ENCODE measurements at places on chromosomes 7 and 10.

- H3K4me1 ChIP-seq, result no peaks in the 10 kb centered on the region
- no peak overlapping the region for H3K27ac ChIP-seq
- H3K27me3 ChIP-seq, result no peaks in the 10 kb centered on the region
- no peaks in the 10 kb centered on the region for H3K36me3 ChIP-seq
These were observed 59.2 kb downstream of the HSPA12A start for GRCh38 chr10:116683166-116683565.

GRCh38 chr7:105219771-105220160, 169.0 kb downstream of the SRPK2 start:
- no peak overlapping the region for H3K4me3 ChIP-seq
- peaks cover 9% of the 10 kb centered on the region for H3K4me1 ChIP-seq
- no peak for DNase-seq
- no peak overlapping the region for H3K27ac ChIP-seq
- H3K36me3 ChIP-seq, result no peaks in the 10 kb centered on the region
- no peaks in the 10 kb centered on the region for H3K27me3 ChIP-seq

- no peak overlapping the region for H3K4me3 ChIP-seq
- no peak for DNase-seq
- peaks cover 56% of the 10 kb centered on the region for H3K4me1 ChIP-seq
These were observed 71.1 kb downstream of the STK17A start for GRCh38 chr7:43653891-43654504.

DNA sequence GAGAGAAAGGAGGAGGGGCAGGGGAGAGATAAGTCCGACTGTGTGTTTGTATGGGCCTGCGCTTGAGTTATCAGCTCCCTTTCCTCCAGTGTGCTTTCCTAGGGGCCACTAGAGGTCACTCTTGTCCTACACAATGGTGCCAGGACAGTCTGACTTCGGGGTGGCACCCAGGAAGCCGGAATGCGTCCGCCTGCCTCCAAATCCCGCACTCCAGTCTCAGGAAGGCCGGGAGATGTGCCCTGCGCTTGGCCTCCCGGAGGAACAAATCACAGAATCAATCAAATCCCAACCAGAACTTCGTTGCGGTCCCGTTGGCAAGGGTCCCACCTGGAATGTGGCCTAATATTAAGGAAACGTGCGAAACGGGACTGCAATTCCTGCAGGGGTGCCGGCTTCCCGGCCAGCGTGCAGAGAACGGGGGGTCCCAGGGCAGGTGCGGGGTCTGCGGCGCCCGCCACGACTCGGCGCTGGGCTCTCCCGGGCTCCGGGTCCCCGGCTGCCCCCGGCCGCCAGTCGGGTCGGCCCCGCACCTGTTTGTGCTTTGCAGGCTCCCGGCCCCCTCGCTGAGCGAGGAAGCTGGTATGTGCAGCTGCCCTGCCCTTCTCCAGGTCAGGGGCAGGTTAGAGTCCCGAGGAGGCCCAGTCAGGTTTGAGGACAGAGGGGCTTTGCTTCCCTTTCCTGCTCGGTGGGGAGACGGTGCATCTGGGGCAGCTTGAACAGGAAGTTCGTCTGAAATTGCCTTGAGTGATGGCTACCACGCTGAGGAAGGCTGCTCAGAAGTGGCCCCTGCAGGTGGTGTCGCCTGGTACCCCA, 21.0 kb upstream of the HPS1 start:
- H3K4me1 ChIP-seq, result peaks cover 11% of the 10 kb centered on the region
- H3K27ac ChIP-seq, result peak overlapping the region; percentile 34
- peak overlapping the region; percentile 85 for H3K4me3 ChIP-seq
- DNase-seq, result peak; percentile 48

DNA sequence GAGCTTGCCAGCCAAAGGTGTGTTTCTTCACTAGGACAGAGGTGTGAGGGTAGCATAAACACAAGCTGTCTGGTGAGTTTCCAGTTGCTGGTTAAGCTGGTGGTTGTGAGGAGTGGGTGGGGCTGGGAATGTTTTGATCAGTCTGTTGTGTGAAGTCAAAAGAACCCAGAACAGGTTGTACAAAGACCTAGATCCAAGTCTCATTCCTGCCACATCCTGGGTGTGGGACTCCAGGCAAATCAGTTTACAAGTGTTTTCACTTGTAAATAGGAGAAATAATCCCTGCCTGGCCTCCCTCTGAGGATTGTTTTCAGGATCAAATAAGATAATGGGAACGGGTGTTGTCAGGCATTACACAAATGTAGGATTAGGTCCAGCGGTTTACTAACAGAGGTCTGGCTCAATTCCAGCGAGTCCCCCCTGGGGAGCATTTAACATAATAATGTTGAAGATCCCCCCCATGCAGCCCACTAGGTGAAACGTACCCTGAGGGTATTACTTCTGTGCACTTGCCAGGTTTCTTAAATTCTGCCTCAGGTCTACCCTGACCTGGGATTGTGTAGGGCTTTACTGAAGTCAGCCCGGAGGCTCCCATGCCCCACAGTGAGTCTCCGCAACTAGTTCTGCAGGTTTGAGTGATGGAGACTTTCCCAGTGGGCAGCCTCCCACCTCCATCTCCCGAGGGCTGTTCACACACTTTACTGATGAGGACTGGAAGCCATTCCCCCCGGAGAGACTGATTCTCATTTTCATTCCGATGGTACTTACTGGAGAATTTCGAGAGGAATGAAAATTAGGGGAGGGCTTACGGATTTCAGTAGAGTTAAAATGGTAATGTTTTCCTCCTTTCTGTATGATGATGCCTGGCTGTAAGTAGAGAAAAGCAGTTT, 2.7 kb upstream of the FRAT2 start:
- DNase-seq, result no peak
- no peak overlapping the region for H3K4me3 ChIP-seq

- H3K4me1 ChIP-seq, result peaks cover 11% of the 10 kb centered on the region
- H3K27me3 ChIP-seq, result peaks cover 10% of the 10 kb centered on the region
- no peak for DNase-seq
- no peaks in the 10 kb centered on the region for H3K36me3 ChIP-seq
- H3K4me3 ChIP-seq, result no peak overlapping the region
These were observed 3.1 kb upstream of the TMEM26 start for GRCh38 chr10:61456095-61456789.

DNA sequence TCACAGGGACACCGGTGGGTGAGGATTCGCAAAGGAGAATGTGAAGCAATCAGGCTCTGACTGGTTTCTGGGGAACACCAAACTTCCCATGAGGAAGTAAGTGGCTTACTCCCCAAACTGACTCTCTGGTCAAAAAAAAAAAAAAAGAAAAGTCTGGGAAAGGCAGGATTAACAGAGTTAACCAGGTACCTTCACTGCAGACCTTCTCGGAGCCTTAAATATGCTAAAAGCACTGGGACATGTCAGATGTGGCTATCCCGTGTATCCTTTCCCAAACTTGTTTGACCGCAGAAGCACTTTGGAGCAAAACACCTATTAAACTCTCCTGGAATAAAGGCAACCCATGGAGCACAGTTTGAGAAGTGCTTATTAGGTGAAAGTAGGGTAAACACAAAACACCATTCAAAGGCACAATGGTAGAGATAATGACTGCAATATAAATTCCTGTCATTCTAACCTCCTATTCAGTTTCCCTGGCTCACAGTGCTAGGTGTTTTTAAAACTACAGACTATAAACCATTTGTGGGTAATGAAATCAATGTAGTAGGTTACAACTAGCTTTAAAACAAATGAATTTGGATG, 44.1 kb upstream of the MXI1 start:
- no peak for DNase-seq
- H3K27me3 ChIP-seq, result peaks cover 81% of the 10 kb centered on the region
- peaks cover 8% of the 10 kb centered on the region for H3K4me1 ChIP-seq
- H3K4me3 ChIP-seq, result no peak overlapping the region
- no peaks in the 10 kb centered on the region for H3K36me3 ChIP-seq

- H3K4me3 ChIP-seq, result no peak overlapping the region
- no peaks in the 10 kb centered on the region for H3K4me1 ChIP-seq
- no peak for DNase-seq
- no peaks in the 10 kb centered on the region for H3K27me3 ChIP-seq
These were observed 332.1 kb upstream of the CELF2 start for GRCh38 chr10:10685566-10685965.

DNA sequence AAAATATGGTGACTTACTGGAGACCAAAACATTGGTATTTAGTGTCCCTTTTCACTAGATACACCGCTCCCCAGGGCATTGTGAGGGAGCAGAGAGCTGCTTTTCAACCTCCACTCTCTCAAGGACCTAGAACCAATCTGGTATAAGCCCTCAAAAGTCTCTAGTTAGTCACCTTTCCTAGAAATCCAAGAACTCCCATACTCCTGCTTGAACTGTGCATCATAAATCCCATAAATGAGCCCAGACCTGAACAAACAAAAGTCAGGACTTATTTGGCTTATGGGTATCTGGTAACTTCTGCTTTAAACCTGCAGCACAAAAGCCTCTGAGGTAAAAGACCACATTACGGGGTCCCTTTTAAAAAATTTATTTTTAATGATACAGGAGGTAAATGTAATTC, 603.1 kb upstream of the LRRTM3 start:
- no peak for DNase-seq
- H3K4me3 ChIP-seq, result no peak overlapping the region
- H3K36me3 ChIP-seq, result no peaks in the 10 kb centered on the region
- no peak overlapping the region for H3K27ac ChIP-seq
- H3K27me3 ChIP-seq, result no peaks in the 10 kb centered on the region

GRCh38 chr10:81784111-81784597, 90.8 kb upstream of the NRG3 start:
- no peak for DNase-seq
- H3K36me3 ChIP-seq, result no peaks in the 10 kb centered on the region
- no peaks in the 10 kb centered on the region for H3K27me3 ChIP-seq
- no peaks in the 10 kb centered on the region for H3K4me1 ChIP-seq

DNA sequence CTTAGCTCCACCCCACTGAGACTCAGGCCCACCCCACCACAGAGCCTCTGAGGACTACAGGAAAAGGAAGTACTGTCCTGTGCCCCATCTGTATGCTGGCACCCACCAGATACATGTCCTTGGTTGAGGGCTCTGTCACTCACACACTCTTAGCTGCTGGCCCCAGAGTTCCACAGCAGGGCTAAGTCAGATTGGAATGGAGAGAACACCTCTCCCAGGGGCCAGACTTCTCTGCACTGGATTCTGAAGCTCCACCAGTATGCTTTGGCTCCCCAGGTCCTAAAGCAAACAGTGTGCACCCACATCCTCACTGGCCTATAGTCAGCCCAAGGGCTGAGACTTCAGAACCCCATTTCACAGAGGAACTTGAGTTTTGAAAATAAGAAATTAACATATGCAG, 103.2 kb upstream of the PPP2R2D start:
- no peaks in the 10 kb centered on the region for H3K4me1 ChIP-seq
- H3K27ac ChIP-seq, result no peak overlapping the region
- no peak for DNase-seq
- H3K36me3 ChIP-seq, result no peaks in the 10 kb centered on the region
- no peak overlapping the region for H3K4me3 ChIP-seq

DNA sequence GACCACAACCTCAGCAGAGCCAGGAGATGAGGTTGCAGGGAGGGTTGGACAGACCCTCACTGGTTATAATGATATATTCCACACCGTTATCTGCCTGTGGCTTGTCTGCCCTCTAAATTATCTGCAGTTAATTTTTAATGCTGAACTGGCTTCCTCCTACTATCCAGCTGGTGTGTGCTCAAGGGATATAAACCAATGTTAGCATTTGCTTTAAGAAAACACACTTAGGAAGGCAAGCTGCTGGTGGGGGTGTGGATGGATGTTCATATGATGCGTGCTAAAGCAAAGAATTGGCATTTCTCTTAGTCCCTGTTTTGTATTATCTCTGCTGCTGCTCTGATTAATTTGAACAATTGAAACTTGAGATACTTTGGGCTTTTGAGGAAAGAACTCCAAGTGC, 132.2 kb upstream of the NPVF start:
- H3K4me3 ChIP-seq, result no peak overlapping the region
- no peaks in the 10 kb centered on the region for H3K4me1 ChIP-seq
- no peak for DNase-seq
- no peaks in the 10 kb centered on the region for H3K27me3 ChIP-seq
- H3K27ac ChIP-seq, result no peak overlapping the region
- H3K36me3 ChIP-seq, result no peaks in the 10 kb centered on the region

DNA sequence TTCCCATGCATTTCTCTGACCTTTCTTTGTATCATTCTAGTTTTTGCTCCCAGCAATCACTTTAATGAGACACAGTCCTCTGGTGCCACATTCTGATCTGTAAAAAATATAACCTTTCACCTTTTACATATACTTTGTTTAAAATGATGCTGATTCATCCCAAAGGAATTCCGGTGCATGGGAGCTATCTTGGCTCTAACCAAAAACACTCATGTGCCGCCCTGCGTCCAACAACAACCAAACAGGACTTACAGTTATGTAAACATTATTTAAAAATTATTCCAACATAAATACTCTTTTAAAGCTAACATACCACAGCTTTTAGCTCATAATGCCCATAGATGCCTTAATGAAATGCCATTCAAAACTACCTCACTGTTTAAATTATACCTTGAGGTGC, 7.7 kb upstream of the OPALIN start:
- DNase-seq, result no peak
- no peaks in the 10 kb centered on the region for H3K4me1 ChIP-seq
- H3K4me3 ChIP-seq, result no peak overlapping the region
- H3K27ac ChIP-seq, result no peak overlapping the region
- no peaks in the 10 kb centered on the region for H3K36me3 ChIP-seq

GRCh38 chr7:48176356-48176893, 5.2 kb downstream of the ABCA13 start:
- H3K27me3 ChIP-seq, result no peaks in the 10 kb centered on the region
- H3K36me3 ChIP-seq, result no peaks in the 10 kb centered on the region
- H3K27ac ChIP-seq, result no peak overlapping the region

GRCh38 chr10:73926152-73926764, 15.3 kb downstream of the PLAU start:
- H3K4me1 ChIP-seq, result peaks cover 19% of the 10 kb centered on the region
- no peaks in the 10 kb centered on the region for H3K36me3 ChIP-seq
- DNase-seq, result no peak

GRCh38 chr7:40437498-40437897, 302.7 kb downstream of the SUGCT start:
- no peaks in the 10 kb centered on the region for H3K4me1 ChIP-seq
- no peaks in the 10 kb centered on the region for H3K27me3 ChIP-seq
- no peaks in the 10 kb centered on the region for H3K36me3 ChIP-seq
- no peak overlapping the region for H3K4me3 ChIP-seq
- no peak for DNase-seq

GRCh38 chr10:120221873-120222485, 235.0 kb upstream of the PLPP4 start:
- H3K27me3 ChIP-seq, result no peaks in the 10 kb centered on the region
- no peaks in the 10 kb centered on the region for H3K36me3 ChIP-seq
- no peaks in the 10 kb centered on the region for H3K4me1 ChIP-seq
- H3K4me3 ChIP-seq, result no peak overlapping the region
- H3K27ac ChIP-seq, result no peak overlapping the region
